ENCODE measurements at places on chromosomes 1 and 21. TPM values are rescaled to one million over a fixed set of nuclear protein-coding genes. Genes with fewer than 3 reads are reported as not detected.

GRCh38 chr1:26959722-26960624 lies at the start of gene KDF1:
Gene KDF1 (minus strand): TSS chr1:26960468. CDS start chr1:26952380, 8,088 bp downstream.
- peaks cover 35% of the 10 kb centered on the region for H3K27me3 ChIP-seq
- H3K4me1 ChIP-seq = peaks cover 20% of the 10 kb centered on the region
- DNase-seq = peak; percentile 90

DNA sequence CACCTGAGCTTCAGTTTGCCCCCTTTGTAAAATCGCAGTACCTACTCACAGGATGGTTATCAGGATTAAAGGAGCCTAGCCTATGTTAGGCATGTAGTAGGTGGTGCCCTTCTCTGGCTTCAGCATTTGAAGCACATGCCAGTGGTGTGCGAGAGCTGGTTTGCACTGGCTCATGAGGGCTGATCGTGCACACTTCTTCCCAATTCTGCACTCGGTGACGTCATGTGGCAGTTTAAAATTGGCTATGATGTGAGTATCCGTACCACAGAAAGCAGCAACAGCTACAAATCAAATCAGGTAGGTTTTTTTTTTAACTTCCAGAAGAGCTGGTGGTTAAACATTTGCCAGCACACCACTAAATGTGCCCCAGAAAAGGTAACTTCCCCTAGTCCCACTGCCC lies 13.5 kb downstream of the FOXO6 start:
- H3K27ac ChIP-seq = no peak overlapping the region
- no peak for DNase-seq
- H3K36me3 ChIP-seq = no peaks in the 10 kb centered on the region
- H3K4me1 ChIP-seq = peaks cover 7% of the 10 kb centered on the region
- H3K4me3 ChIP-seq = no peak overlapping the region
- peaks cover 26% of the 10 kb centered on the region for H3K27me3 ChIP-seq

DNA sequence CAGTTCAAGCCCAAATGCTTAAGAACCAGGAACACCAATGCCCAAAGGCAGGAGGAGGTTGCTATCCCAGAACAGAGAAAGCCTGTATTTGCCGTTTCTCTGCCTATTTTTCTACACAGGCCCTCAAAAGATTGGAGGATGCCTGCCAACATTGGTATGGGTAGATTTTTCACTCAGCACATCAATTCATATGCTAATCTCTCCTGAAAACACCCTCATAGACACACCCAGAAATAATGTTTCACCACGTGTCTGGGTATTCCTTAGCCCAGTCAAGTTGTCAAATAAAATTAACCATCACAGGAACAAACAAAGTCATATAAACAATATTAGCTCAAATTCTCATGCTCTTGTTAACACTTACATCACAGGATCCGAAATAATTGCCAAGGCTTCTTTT lies 121.9 kb downstream of the RGS21 start:
- no peak overlapping the region for H3K4me3 ChIP-seq
- no peak overlapping the region for H3K27ac ChIP-seq
- DNase-seq = no peak
- no peaks in the 10 kb centered on the region for H3K36me3 ChIP-seq
- no peaks in the 10 kb centered on the region for H3K27me3 ChIP-seq

MFAP2 gene
- total RNA-seq = not detected

NDUFS5 gene
- 280 TPM for total RNA-seq

MTARC1 gene
- total RNA-seq = 10.1 TPM

All from spleen (tissue), 13 donors.